ENCODE measurements at places on chromosomes 4 and X.

GRCh38 chr4:84697615-84698201, 114.8 kb downstream of the CDS1 start:
- no peak for DNase-seq

- DNase-seq = no peak
Measured at GRCh38 chr4:27620886-27621285, 760.2 kb downstream of the STIM2 start.

DNA sequence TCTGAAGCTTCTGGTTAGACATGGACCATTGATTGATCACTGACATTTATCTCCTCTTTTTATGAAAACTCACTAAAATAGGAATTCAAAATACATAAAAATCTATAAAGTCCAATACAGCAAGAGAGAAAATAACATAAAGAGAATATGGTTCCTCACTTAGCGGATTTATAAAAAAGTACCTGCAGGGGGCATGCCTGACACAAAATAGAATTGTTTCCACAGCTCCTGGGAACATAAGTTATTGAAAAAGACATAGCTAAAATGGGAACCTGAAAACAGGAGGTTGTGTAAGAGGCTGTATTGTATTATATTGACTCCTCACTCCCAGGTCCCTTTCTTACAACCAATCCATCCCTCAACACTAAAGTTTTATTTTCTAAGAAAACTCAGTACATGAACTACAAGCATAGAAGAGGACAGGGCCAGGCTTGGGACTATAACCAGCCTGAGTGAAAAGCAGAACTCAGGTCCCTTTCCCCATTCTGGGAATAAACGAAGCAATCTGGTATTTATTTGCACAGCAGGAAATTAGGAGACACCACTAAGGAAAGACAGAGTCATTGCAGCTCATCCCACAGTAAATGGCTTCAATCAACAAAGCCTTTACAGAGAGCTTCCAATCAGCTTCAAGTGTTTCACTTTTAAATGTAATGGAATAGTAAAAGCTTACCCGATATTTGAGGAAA, 121.1 kb upstream of the NDST4 start:
- no peak for DNase-seq

- no peak for DNase-seq
Measured at GRCh38 chr4:98110214-98110613, 33.1 kb downstream of the STPG2 start.

DNA sequence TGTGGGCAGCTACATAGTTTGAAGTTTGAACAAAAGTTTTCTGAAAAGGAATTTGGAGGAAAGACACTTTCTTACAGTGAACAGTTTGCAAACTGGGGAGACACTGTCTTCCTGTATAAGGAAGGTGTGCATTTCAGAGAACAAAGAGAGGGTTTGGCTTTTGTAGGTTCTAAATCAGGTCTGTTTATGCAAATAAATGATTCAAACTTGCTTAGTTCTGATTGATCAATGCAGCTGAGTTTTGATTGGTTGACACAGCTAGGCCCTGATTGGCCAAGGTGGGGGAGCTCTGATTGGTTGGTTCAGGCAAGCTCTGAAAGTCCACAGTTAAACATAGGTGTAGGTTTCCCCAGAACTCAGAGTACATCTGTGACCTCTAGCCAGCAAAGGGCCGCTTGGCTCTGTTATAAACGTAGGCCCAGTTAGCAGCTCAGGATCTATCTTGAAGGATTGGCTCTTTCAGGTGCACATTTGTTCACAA, 63.0 kb upstream of the ENPP6 start:
- no peak for DNase-seq

DNA sequence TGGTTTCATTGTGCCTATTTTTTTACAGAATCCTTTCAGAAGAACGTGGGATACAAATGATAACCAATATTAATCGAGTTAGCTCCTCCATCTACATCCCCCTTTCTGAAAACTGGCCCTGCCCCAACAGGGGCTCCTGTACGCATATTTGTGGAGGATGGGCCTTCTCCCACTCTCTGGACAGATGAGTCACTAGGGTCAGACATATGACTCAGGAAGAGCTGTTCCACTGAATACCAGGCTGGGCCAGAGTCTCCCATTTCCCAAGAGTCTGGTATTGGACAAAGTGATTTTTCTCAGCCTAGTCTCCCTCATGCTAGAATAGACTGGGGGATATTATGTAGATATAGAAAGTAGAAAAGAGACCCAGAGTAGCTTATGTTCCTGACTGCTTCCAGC, 142.4 kb downstream of the TSPAN5 start:
- DNase-seq = no peak

GRCh38 chr4:85784947-85785346, 310.0 kb downstream of the ARHGAP24 start:
- no peak for DNase-seq

GRCh38 chr4:10094841-10095240, 21.8 kb downstream of the WDR1 start:
- DNase-seq = no peak

DNA sequence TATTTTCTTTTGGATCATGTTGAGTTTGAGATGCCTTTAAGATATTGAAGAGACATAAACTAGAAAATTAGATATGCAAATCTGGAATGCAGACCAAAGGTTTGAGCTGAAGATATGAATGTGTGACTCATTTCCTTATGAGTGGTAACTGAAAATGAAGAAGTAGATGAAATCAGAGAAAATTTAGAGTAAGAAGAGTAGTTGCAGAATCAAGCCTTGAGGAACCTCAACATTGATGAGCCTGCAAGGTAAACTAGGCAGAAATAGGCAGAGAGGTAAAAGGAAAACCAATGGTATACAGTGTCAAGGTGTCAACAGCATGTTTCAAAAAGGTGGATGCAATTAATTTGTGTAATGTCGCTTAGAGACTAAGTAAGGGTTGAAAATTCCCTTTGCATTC, 142.8 kb downstream of the MOSPD2 start:
- no peak for DNase-seq

GRCh38 chr4:35365186-35365585, 879.1 kb downstream of the ARAP2 start:
- no peak for DNase-seq

DNA sequence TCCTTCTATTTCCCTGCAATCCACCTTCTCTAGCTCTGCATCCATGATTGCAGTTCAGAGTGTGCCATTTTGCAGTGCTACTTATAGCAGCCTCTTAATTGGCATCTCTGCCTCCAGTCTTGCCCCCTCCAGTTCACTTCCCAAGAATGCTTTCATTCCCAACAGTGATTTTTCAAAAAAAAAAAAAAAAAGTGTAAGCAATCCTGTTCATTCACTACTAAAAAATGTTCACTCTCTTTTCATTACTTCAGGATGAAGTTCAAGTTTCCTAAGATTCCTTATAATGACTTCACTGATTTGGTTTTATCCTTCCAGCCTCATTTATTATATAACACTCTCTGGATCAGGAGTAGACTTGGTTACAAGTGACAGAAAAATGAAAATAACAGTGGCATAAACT, 124.7 kb upstream of the LNX1 start:
- DNase-seq = no peak

DNA sequence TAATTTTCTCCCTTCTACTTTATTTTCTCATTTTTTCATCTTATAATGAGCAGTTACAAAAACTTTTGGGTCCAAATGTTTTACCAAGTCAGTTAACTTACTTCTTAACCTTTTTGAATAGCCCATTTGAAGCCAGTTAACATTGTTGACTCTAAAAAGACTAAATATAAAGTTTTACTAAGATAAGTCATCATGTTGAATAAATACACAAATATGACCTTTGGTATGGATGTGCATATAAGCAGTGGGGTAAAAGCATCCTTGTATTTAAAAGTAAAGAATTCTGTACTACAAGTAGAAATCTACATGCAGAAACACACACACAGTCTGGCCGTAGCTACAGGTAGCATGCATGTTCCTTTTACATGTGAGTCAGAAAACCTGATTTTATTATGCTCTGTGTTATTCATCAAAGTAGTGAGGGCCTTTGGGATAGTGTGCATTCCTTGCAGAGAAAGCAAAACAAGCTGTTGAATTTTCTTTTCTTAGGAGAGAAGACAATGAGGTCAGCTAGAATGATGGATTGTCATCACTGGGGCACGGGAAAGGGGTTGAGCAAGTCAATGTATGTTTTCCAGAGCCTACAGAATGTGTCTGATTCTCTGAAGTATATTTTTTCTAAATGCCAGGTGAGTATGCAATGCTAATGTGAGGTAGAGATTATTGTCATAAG, 533.2 kb upstream of the AGA start:
- DNase-seq = no peak

Data from naive thymus-derived CD8-positive, alpha-beta T cell (primary cell).